Peyer's patch (tissue), 4 donors: ENCODE measurements at places on chromosomes 5 and 9. TPM values are rescaled to one million over a fixed set of nuclear protein-coding genes. Genes with fewer than 3 reads are reported as not detected.
A peak's percentile ranks its signal among the peaks of the same experiment; 100 is the strongest.

The PAX5 gene
- total RNA-seq, result 61.9 TPM

The SNAPC4 gene
- 58.6 TPM for total RNA-seq

The CCDC152 gene
- not detected for total RNA-seq

The SVEP1 gene
- 40.1 TPM for total RNA-seq

The PTPN3 gene
- 53.6 TPM for total RNA-seq

The ANKDD1B gene
- 5.0 TPM for total RNA-seq

The FCN2 gene
- total RNA-seq, result not detected

- no peaks in the 10 kb centered on the region for H3K4me1 ChIP-seq
- H3K27me3 ChIP-seq, result no peaks in the 10 kb centered on the region
- DNase-seq, result peak; percentile 61
- no peak overlapping the region for H3K27ac ChIP-seq
- H3K4me3 ChIP-seq, result peak overlapping the region; percentile 12
- no peaks in the 10 kb centered on the region for H3K36me3 ChIP-seq
Measured at GRCh38 chr5:141326088-141326854, 4.0 kb upstream of the PCDHGA1 start.

DNA sequence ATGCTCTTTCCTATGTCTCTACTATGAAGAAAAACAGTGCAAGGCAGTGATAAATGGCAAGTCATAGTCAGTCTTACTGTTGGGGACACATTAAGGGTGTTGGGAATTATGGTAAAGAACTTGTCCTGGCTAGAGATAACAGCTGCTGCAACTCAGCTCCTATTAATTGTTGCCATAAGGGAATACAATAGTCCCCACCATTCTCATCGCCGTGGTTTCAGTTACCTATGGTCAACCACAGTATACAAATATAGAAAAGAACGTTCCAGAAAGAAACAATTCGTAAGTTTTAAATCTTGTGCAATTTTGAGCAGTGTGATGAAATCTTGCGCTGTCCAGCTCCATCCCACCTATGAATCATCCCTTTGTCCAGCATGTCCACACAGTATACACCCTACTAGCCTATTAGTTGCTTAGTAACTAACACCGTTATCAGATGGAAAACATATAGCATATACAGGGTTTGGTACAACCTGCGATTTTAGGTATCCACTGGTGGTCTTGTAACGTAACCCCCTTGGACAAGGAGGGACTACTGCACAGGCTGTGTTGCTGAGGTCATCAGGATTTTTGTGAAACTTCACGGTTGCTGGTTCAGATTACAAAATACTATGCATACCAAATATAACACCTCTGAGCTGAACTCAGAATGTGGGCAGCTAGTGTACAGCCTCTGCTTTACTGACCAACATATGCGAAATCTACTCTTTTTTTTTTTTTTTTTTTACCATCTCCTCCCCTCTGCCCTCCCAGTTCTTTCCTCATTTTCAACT, 53.5 kb downstream of the ZFR start:
- no peak for DNase-seq
- peaks cover 5% of the 10 kb centered on the region for H3K36me3 ChIP-seq
- H3K4me1 ChIP-seq, result no peaks in the 10 kb centered on the region
- no peaks in the 10 kb centered on the region for H3K27me3 ChIP-seq

DNA sequence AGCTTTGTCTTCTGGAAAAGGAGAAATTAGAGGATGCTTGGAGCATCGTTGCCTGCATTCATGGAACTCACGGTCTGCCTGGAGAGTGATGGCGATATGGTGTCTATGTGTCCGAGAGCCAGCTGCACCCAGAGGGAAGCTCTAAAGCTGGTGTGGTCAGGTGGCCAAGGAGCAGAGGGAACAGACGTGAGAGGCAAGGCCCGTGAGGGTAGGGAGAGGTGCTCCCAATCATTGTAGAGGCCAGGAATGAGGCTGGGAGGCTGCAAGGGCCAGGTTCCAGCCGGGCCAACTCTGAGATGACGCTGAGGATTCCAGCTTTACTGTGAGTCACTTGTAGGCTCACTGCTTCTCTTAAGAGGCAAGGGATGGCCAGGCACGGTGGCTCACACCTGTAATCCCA, 7.6 kb downstream of the FGD3 start:
- no peaks in the 10 kb centered on the region for H3K4me1 ChIP-seq
- H3K4me3 ChIP-seq, result no peak overlapping the region
- H3K36me3 ChIP-seq, result no peaks in the 10 kb centered on the region
- no peaks in the 10 kb centered on the region for H3K27me3 ChIP-seq

GRCh38 chr5:132787076-132787475, 10.0 kb upstream of the SEPTIN8 start:
- no peak overlapping the region for H3K4me3 ChIP-seq
- H3K4me1 ChIP-seq, result no peaks in the 10 kb centered on the region

DNA sequence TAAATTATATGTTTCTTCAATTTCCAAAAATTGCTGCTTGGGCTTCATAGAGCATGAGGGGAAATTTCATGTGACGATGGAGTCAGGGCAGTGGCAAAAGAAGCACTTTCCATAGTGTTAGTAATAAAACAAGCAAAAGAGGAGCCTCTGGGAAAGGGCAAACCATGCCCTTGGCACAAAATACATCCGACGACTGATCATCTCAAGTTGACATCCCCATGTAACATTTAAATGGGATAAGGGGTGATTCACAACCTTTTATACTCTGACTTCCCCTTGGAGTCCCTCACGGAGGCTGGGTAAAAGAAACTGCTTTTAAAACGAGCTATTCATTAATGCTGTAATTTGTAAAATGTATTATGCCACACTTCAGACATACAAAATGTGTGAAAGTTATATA, 161.4 kb upstream of the DMRT1 start:
- no peaks in the 10 kb centered on the region for H3K4me1 ChIP-seq
- H3K27me3 ChIP-seq, result no peaks in the 10 kb centered on the region
- H3K27ac ChIP-seq, result no peak overlapping the region
- DNase-seq, result no peak
- no peak overlapping the region for H3K4me3 ChIP-seq
- no peaks in the 10 kb centered on the region for H3K36me3 ChIP-seq

- no peaks in the 10 kb centered on the region for H3K4me1 ChIP-seq
- H3K27ac ChIP-seq, result peak overlapping the region; percentile 51
- H3K4me3 ChIP-seq, result no peak overlapping the region
- H3K27me3 ChIP-seq, result no peaks in the 10 kb centered on the region
- H3K36me3 ChIP-seq, result no peaks in the 10 kb centered on the region
Measured at GRCh38 chr5:37495668-37496347, 116.7 kb downstream of the WDR70 start.

GRCh38 chr5:39876146-39876545, 451.4 kb upstream of the DAB2 start:
- no peaks in the 10 kb centered on the region for H3K27me3 ChIP-seq
- no peak overlapping the region for H3K27ac ChIP-seq
- no peak for DNase-seq
- no peaks in the 10 kb centered on the region for H3K4me1 ChIP-seq
- no peak overlapping the region for H3K4me3 ChIP-seq

DNA sequence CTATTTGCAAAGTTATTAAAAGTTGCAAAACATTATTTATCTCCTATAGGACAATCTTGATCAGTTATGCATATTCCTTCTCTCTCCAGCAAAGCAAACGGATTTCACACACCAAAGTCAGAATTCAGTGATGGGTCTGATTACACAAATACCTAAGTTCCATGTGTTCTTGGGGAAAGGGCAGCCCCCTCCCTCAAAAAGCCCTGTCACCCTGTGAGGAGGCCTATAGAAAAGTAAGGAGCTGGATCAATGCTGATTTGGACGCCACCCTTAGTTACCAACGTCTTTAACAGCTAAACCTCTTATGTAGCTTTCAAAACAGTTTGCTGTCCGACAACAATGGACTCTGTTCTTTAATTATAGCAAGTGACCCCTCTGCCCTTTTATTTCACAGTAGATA, 6.4 kb downstream of the ZNF608 start:
- H3K4me1 ChIP-seq, result peaks cover 51% of the 10 kb centered on the region
- H3K4me3 ChIP-seq, result no peak overlapping the region
- no peaks in the 10 kb centered on the region for H3K36me3 ChIP-seq
- no peak for DNase-seq

GRCh38 chr9:101418518-101419430, 16.8 kb downstream of the ALDOB start:
- no peak for DNase-seq
- no peak overlapping the region for H3K4me3 ChIP-seq
- no peaks in the 10 kb centered on the region for H3K27me3 ChIP-seq
- H3K36me3 ChIP-seq, result no peaks in the 10 kb centered on the region
- peak overlapping the region; percentile 17 for H3K27ac ChIP-seq

DNA sequence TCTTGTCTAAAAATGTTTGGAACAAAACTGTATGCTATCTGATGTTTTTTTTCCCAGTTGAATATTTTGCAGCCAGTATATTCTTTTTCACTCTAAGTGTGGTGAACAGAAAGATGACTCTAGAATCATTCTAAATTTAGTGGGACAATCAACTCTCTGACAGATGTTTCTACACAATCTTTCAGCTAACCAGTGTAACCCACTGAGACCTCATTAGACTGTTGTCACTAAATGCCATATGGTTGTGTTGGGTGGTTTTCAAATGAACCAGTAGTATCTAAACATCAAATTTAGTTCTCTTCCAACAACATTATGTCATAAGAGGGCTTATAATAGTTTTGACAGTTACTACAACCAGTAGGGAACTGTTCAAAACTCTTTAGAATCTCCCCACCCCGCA, 129.6 kb upstream of the PRLR start:
- DNase-seq, result no peak
- no peaks in the 10 kb centered on the region for H3K27me3 ChIP-seq
- no peaks in the 10 kb centered on the region for H3K4me1 ChIP-seq
- H3K27ac ChIP-seq, result no peak overlapping the region

DNA sequence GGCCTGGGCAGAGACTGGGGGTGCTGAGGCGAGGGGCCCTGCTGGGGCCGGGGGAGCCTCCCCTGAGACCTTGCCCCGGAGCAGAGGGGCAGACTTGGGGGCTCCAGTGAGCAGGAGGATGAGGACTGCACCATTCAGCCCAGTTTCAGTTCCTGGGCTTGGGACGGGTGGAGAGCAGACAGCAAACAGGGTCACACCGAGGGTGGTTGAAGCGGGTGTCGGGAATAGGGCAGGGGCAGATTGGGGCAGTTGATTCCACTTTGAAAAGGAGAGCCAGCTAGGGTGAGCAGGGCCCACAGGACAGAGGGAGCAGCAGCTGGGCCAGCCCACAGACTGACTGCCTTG, 4.5 kb downstream of the GRK6 start:
- H3K36me3 ChIP-seq, result peaks cover 57% of the 10 kb centered on the region
- no peak overlapping the region for H3K4me3 ChIP-seq

DNA sequence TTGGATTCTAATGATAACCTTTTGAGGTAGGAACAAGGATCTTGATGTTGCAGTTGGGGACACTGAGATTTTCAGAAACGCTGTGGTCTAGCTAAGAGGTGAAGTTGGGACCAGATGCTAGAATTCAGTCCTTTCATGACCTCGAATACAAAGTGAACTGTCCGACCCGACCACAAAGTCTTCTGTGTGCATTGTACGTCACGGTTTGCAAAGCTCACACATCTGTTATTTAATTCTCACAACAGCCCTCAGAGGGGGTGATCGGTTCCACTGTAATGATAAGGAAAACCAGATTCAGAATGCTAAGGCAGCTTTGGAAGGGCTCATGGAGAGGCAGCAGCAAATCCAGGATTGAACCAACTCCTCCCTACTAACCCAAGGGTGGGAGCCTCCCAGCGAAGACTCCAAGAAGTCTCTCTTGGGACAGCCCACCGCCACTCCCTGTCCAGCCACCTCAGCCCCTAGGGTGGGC, 16.6 kb upstream of the KIF12 start:
- no peaks in the 10 kb centered on the region for H3K27me3 ChIP-seq
- no peak for DNase-seq
- H3K36me3 ChIP-seq, result no peaks in the 10 kb centered on the region
- H3K4me1 ChIP-seq, result no peaks in the 10 kb centered on the region
- no peak overlapping the region for H3K4me3 ChIP-seq

- H3K4me1 ChIP-seq, result no peaks in the 10 kb centered on the region
- no peak overlapping the region for H3K27ac ChIP-seq
- no peak overlapping the region for H3K4me3 ChIP-seq
- no peak for DNase-seq
- no peaks in the 10 kb centered on the region for H3K36me3 ChIP-seq
Measured at GRCh38 chr5:174707671-174708070, 16.7 kb upstream of the MSX2 start.

- DNase-seq, result no peak
- no peaks in the 10 kb centered on the region for H3K36me3 ChIP-seq
- no peaks in the 10 kb centered on the region for H3K27me3 ChIP-seq
- no peaks in the 10 kb centered on the region for H3K4me1 ChIP-seq
- no peak overlapping the region for H3K4me3 ChIP-seq
Measured at GRCh38 chr9:115923410-115923809, 230.2 kb upstream of the PAPPA start.

DNA sequence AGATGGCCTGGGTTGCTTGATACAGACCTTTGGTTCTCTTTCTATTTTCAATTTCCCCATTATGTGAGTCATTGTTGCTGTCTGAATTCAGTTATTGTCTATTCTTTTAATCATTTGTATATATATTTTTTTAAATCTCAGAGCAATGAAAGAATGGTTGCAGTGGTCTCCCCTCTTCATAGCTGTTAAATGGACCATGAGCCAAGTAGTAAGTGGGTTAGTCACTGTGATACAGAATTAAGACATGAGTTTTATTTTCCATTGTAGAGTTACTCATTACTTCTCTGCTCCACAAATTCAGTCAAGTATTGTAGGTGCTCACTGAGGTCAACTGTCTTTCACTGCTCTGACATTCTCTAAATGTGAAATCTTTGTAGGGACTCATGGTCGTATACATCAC, 174.6 kb upstream of the GRAMD2B start:
- H3K4me1 ChIP-seq, result no peaks in the 10 kb centered on the region
- no peaks in the 10 kb centered on the region for H3K36me3 ChIP-seq
- H3K4me3 ChIP-seq, result no peak overlapping the region
- no peak overlapping the region for H3K27ac ChIP-seq

GRCh38 chr9:116986015-116986414, 298.9 kb downstream of the TRIM32 start:
- no peaks in the 10 kb centered on the region for H3K27me3 ChIP-seq
- no peaks in the 10 kb centered on the region for H3K4me1 ChIP-seq
- DNase-seq, result no peak
- no peaks in the 10 kb centered on the region for H3K36me3 ChIP-seq

- no peaks in the 10 kb centered on the region for H3K4me1 ChIP-seq
- no peak for DNase-seq
- no peaks in the 10 kb centered on the region for H3K36me3 ChIP-seq
- no peak overlapping the region for H3K27ac ChIP-seq
Measured at GRCh38 chr5:168697034-168697720, 118.0 kb upstream of the PANK3 start.

- no peak for DNase-seq
- no peaks in the 10 kb centered on the region for H3K4me1 ChIP-seq
- H3K27me3 ChIP-seq, result no peaks in the 10 kb centered on the region
- H3K36me3 ChIP-seq, result no peaks in the 10 kb centered on the region
Measured at GRCh38 chr9:136492978-136493522, 10.2 kb upstream of the SEC16A start.

- H3K27me3 ChIP-seq, result no peaks in the 10 kb centered on the region
- no peak for DNase-seq
- H3K4me3 ChIP-seq, result no peak overlapping the region
- H3K4me1 ChIP-seq, result peaks cover 26% of the 10 kb centered on the region
Measured at GRCh38 chr9:113526841-113527240, 63.3 kb downstream of the RGS3 start.
